ENCODE measurements at places on chromosomes 1 and 21.

DNA sequence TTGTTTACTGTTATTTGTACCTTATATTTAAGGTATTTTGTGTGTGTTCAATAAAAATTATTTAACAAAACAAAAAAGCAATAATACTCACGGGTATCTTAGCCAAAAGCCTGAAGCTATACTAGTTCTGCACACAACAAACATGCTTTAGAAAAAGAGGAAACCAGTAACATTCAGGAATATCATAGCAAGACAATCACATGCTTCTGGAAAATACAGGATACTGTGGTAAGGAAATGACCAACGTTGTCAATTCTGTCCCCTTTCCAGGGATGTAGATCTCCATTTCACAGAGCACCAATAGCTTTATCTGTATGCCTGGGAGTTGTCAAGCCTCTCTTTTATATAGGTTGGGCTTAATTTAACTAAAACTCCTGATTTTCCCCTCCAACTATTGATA, 288.4 kb downstream of the SMYD3 start:
- DNase-seq: no peak

GRCh38 chr1:244963231-244963826, 99.0 kb upstream of the HNRNPU start:
- DNase-seq: no peak

GRCh38 chr1:78222960-78223358, 177.2 kb downstream of the GIPC2 start:
- DNase-seq: no peak

DNA sequence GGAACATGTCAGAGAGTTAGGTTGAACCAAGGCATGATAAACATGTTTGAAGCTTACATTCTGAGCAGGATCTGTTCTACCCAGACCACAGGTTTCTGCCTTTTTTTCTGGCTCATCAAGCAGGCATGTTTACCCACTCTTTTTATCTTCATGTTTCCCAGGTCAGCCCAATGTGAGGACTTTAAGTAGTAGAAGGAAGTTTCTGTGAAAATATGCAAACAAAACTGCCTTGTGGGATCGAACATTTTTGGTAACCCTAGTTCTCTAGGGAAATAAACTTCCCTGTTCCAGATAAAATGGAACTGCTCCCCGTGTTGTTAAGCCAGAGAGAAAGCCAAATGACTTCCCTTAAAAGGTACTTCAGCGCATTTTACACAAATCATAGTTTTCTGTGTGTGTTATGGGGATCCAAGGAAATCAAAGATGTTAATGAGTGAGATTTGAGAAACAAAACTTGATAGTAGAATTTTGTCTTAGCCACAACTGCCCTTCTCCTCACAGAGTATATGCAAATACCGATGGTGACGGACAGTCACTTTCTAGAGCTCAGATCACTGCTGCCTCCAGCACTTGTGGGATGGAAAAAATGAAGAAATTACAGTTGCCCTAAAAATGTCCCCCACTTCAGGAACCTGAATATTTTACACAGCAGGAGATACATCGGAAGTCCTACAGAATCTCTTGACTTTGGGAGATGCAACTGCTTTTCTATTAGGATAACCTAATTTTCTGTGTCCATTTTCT, 765 bp upstream of the HIPK1 start:
- no peak for DNase-seq

- DNase-seq: no peak
These were observed 1178.6 kb downstream of the MRPL39 start for GRCh38 chr21:24428591-24429199.

DNA sequence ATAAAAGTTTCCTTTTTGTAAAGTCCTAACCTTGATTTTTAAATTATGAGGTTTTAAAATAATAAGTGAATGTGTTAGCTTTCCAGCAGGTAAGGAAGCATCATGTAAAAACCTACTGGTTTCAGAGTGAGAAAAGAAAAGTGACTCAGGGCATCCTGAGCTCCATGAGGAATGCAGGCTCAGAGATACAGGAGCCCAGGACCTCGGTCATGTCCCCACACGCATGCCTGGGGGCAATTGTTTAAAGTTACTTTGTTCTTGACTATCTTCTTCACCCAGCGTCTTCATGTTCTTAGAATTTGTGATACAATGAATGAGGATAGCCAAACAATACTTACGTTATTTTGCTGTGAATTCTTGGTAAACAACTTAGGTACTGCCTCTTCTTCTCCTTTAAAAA, 117.4 kb upstream of the PLPPR5 start:
- no peak for DNase-seq

- peak; percentile 19 for DNase-seq
These were observed 75.4 kb downstream of the ABCA4 start for GRCh38 chr1:94045465-94046056.

DNA sequence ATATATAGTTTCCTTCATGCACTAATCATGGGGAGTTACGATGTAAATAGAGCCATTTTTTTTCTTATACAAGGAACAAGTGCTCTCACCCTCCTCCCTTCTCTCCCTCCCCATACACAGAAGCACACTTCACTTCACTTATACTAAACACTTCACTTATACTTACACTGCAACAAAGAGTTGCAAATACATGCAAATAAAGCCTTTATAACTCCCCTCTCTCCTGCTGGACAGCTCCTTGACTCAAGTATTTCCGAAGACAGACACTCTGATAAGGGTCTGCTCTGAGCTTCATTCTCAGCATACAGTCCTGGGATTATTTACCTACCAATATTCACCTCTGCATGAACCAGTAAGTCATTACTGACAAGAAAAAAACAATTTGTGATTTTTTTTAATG, 35.6 kb upstream of the ERG start:
- no peak for DNase-seq

DNA sequence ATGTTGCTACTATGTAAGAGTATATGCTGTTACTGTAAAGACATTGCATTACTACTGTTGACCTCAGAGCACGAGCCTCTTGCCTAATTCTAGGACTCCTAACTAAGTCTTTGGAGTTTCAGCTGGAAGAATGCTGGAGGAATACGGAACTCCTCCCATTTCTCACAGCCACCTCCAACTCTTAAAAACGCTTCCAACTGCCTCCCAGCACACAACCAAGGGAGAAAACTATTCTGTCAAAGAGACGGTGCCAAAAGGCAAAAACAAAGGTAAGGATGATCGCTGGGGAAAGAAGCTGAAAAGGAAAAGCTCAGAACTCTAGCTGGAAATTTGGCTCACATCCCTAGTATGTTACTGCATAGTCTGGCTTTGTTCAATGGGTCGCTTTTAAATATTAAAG, at the start of gene FMO2:
FMO2 (plus strand) TSS at position 210 of the 400 bp plus-strand sequence. CDS start 414 bp downstream, outside the sequence.
- DNase-seq: no peak
